Hepatic stellate cell (primary cell): ENCODE measurements at places on chromosomes 11 and 22.

DNA sequence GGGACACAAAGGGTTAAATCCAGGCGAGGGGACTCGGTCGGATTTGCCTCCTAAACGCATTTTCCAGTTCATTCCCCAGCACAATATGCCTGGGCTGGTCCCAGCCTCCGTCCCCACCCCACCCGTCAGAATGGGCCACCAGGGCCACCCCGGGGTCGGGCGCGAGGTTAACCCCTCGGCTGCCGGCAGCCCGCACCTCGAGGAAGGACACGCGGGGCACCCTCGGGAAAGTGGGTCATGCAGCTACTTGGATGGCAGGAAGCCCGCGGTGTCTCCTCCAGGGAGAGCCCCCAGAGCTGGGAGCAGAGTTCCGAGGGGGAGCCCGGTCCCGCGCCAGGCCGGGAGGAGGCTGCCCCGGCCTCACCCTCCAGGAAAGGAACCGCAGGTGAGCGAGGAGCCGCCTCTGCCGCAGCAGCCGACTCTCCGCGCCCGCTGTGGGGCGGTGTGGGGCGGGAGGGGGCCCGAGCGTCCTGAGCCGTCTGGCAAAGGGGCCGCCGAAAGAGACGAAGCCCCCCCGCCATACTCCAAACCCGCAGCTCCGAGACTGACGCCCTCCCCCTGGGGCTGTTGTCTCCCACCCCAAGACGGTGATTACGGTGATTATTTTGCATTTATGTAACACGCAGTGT, 1.4 kb downstream of the NECTIN1 start:
- DNase-seq = peak; percentile 33

- DNase-seq = peak; percentile 86
Measured at GRCh38 chr11:59197991-59198390, 14.7 kb downstream of the MPEG1 start.

GRCh38 chr11:130465263-130465662, 16.8 kb downstream of the ADAMTS15 start:
- DNase-seq = no peak

- no peak for DNase-seq
Measured at GRCh38 chr22:26391623-26392022, 37.4 kb upstream of the ASPHD2 start.

- DNase-seq = no peak
Measured at GRCh38 chr22:19036523-19037273, 85.5 kb downstream of the DGCR2 start.

DNA sequence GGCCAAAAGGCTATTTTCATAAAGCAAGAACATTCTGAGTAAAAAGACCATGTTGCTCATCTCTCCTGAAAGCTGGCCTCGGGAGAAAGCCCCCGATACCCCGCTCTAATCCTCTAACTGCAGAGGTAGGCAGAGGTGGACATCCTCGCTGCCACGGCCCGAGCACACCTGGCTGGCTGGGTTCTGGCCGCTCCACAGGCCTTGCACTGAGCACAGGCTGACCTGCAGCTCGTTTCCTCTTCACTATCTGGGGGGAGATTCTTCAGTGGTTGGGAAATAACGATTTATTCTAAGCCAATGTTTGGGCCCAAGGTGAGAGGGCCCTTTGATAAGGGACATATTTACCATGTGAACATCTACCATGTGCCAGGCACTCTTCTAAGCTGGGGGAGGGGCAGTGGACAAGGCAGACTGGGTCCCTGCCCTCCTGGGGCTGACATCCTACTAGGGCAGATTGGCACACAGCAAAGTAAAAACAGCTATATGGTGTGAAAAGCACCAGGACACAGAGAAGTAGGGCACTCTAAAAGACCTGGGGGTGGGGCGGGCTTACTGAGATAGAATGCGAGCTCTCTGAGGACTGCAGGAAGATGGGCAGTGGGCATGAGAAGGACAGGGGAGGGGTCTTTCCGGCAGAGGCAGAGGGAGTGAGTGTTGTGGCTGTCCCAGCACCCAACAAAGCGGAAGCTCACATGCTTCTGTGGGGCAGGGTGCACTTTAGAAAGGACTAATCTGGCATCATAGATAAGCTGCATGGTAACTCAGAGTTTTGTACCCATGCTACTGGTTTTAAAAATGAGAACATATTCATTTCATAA, 65.5 kb upstream of the ARFGAP3 start:
- DNase-seq = no peak

- DNase-seq = no peak
Measured at GRCh38 chr11:102155676-102156075, 45.4 kb downstream of the YAP1 start.

DNA sequence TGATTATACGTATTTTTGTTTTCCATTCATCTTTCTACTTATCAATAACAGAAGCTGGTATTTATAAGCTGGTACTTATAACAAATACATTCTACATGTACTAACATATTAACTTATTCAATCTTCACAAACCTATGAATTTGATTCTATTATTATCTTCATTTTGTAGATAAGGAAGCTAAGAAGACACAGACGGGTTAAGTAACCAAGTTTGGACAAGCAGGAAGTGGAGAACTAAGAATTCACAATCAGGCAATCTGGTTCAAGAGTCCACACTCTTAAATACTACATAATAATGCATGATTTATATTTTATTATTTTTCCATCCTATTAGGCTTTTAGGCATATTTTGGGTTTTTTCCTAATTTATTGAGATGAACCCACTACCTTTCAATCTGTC, 25.0 kb downstream of the FCHSD2 start:
- DNase-seq = no peak

- DNase-seq = no peak
Measured at GRCh38 chr11:109644152-109644551, 222.2 kb downstream of the C11orf87 start.

DNA sequence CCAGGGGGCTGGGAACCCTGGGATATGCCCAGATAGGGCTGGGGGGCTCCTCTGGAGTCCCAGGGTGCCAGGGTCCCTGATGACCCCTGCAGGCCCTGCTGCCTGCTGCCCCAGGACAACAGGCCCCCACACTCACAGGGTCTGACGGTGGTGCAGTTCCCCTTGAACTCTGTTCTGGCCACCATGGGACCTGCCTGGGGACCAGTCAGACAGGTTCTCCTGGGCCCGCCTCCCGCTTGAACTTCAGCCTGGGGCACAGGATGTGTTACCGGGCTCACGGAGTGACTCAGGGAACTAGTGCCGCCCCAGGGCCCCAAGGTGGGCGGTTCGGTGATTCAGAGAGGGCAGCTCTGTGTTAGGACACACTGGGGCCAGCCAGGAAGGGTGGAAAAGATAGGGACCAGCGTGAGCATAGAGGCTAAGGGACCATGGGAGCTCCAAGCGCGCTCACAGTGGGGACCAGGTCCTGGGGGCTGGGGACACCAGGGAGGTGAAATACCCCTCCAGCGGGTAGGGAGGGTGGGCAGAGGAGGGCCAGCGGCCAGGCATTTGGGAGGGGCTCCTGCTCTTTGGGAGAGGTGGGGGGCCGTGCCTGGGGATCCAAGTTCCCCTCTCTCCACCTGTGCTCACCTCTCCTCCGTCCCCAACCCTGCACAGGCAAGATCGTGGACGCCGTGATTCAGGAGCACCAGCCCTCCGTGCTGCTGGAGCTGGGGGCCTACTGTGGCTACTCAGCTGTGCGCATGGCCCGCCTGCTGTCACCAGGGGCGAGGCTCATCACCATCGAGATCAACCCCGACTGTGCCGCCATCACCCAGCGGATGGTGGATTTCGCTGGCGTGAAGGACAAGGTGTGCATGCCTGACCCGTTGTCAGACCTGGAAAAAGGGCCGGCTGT, 21.5 kb upstream of the TXNRD2 start:
- no peak for DNase-seq

DNA sequence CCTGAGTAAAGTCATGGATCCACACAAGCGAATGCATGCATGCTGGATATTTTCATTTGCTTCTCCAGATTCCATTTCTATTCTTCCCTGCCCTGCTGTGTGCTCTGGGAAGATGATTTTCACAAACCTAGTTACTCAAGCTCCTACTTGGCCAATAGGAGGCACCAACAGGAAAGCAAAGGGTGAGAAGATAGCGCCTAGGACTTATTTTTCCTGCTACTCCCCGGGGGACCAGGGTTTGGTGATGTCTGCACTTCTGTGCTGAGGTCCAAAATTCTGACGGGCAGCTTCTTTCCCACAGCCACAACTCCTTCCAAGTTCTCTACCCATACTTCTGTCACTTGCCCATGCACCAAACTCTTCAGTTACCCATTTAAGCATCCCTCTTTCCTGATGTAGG, 509.3 kb upstream of the TENM4 start:
- no peak for DNase-seq
